Osteocyte (in vitro differentiated cells): ENCODE measurements at places on chromosomes 7 and 10. TPM values are rescaled to one million over a fixed set of nuclear protein-coding genes. Genes with fewer than 3 reads are reported as not detected.

DNA sequence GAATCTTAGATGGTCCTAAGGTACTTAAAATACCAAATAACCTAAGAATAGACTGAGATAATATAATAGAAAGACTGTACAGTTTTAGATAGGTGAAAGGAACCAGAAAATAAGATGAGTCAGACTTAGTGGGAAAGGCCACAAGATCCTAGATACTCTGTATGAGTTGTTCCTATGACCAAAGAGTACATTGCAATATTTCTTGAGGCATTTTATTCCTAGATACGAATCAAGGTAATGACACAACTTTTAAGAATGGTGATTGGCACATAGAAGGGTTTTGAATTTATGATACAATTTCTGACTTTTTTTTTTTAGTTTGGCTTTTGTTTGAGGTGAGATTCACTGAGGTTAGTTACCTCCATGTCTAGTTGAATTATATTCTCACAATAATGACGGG, 30.2 kb downstream of the MGAM start:
- no peak for DNase-seq

GRCh38 chr10:61338146-61338545, 115.0 kb downstream of the TMEM26 start:
- DNase-seq: no peak

SHH gene
- total RNA-seq: 0.08 and 0.11 TPM in 2 replicates

TASOR2 gene
- total RNA-seq: 59.6 and 67.0 TPM in 2 replicates

BAIAP2L1 gene
- total RNA-seq: 8.6 and 10.9 TPM in 2 replicates

C10orf62 gene
- not detected in 2 replicates for total RNA-seq
